ENCODE measurements at places on chromosomes 3 and 15. TPM values are rescaled to one million over a fixed set of nuclear protein-coding genes. Genes with fewer than 3 reads are reported as not detected.

Gene BFSP2
- not detected for total RNA-seq

GRCh38 chr3:37770336-37770735, 91.3 kb upstream of the CTDSPL start:
- no peak for DNase-seq

DNA sequence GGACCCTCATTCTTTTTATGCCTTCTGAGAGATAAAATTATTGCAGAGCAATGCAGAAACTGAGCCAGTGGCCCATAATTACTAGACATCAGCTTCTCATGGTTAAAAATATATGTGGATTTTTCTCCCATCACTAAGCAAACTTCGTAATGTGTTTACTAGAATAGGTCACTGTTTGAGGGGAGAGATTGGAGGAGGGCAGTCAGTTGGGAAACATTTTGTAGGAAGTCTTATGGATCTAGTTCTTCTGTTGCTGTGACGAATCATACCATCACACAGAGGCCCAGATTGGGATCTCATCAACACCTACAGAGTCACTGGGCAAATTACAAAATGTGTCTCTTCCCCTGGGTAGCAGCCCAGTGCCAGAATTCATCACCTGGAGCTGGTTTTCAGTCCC, 81.4 kb downstream of the PDE8A start:
- DNase-seq = no peak

- no peak for DNase-seq
These were observed 18.1 kb downstream of the CYP11A1 start for GRCh38 chr15:74349241-74349778.
